Activated naive CD4-positive, alpha-beta T cell treated with anti-CD3 and anti-CD28 coated beads for 36 hours (primary cell): ENCODE measurements at places on chromosomes 13 and 19. TPM values are rescaled to one million over a fixed set of nuclear protein-coding genes. Genes with fewer than 3 reads are reported as not detected.
A peak's percentile ranks its signal among the peaks of the same experiment; 100 is the strongest.

- H3K27me3 ChIP-seq = no peaks in the 10 kb centered on the region
- peaks cover 35% of the 10 kb centered on the region for H3K4me1 ChIP-seq
- no peak for DNase-seq
- peak overlapping the region; percentile 96 for H3K27ac ChIP-seq
These were observed 1.6 kb downstream of the JUNB start for GRCh38 chr19:12792853-12793289.

GRCh38 chr19:55241143-55241934 lies 12.8 kb upstream of the TMEM86B start:
- DNase-seq = no peak
- no peaks in the 10 kb centered on the region for H3K4me1 ChIP-seq
- peaks cover 38% of the 10 kb centered on the region for H3K36me3 ChIP-seq
- no peak overlapping the region for H3K4me3 ChIP-seq
- no peak overlapping the region for H3K27ac ChIP-seq

Gene TEX26
- total RNA-seq = not detected

GRCh38 chr19:35843676-35844481 lies 8.4 kb downstream of the NPHS1 start:
- H3K36me3 ChIP-seq = peaks cover 3% of the 10 kb centered on the region
- no peak for DNase-seq
- H3K4me3 ChIP-seq = no peak overlapping the region
- H3K27ac ChIP-seq = no peak overlapping the region
- H3K27me3 ChIP-seq = peaks cover 54% of the 10 kb centered on the region

Gene PLPP2
- total RNA-seq = 0.25 TPM
